Naive thymus-derived CD4-positive, alpha-beta T cell (primary cell): ENCODE measurements at places on chromosomes 2 and 18. TPM values are rescaled to one million over a fixed set of nuclear protein-coding genes. Genes with fewer than 3 reads are reported as not detected.

GRCh38 chr2:102999958-103000357 is 238.1 kb downstream of the TMEM182 start:
- no peaks in the 10 kb centered on the region for H3K4me1 ChIP-seq
- H3K36me3 ChIP-seq = no peaks in the 10 kb centered on the region
- H3K27ac ChIP-seq = no peak overlapping the region
- no peak overlapping the region for H3K4me3 ChIP-seq

- H3K27ac ChIP-seq = no peak overlapping the region
- no peak for DNase-seq
- H3K36me3 ChIP-seq = no peaks in the 10 kb centered on the region
- H3K27me3 ChIP-seq = no peaks in the 10 kb centered on the region
- no peaks in the 10 kb centered on the region for H3K4me1 ChIP-seq
These were observed 146.5 kb downstream of the CABLES1 start for GRCh38 chr18:23281626-23282436.

DNA sequence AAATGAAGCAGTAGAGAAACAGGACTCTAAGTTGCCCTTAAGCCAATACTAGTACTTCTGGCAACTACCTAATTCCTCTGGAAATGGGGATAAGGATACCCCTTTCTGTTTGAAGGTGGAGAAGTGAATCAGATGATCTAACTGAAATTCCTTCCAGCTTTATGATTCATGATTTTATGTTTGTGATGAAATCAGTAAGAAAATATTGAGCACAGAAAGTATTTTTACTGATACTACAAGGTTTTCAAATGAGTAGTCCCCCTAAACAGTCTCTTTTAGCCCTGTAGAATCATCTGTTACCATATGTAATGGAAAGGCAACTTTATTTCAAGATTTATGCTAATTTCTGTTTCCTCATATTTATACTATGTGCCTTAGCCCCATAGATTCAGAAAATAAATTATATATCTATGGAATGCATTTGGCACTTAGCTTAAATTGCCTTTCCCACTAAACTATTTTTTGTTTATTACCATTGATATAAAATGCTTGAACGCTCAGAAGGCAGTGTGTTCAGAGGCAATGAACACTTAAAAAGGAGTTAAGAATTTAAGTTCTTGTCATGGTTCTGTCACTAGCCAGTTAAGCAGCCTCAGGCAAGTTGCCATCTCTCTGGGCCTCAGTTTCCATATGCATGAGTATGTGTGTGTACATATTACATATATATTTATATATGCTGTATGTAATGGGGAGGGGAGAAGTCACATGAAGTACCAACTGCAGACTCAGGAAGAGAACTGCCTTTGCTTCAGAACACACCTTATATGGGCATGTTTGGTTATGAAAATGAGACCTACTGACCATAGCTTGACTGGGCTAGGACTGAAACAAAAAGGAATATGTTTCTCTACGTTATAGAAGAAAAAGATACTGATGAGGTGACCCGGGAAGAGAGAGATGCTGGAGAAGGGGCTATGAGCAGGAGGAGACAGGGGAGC is 97.7 kb downstream of the CDC42EP3 start:
- no peak for DNase-seq
- no peaks in the 10 kb centered on the region for H3K27me3 ChIP-seq
- H3K4me1 ChIP-seq = no peaks in the 10 kb centered on the region
- H3K36me3 ChIP-seq = no peaks in the 10 kb centered on the region

DNA sequence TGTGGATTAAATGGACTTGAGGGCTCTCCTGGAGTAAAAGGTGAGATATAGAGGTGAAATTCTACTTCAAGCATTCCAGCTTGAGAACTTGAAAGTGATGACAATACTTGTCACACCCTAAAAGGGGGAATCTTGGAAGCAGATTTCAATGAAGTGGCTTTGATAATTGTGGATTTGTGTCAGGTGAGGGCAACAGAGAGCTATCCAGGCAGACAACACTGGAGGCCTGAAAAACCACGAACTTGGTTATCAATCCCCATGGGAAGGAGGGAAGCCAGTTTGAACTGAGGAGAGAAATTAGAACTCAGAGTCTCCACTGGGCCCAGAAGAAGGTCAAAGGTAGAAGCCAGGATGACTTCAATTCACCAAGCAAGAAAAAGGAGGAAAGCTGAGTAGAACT is 263.9 kb downstream of the FIGN start:
- no peaks in the 10 kb centered on the region for H3K4me1 ChIP-seq
- no peak overlapping the region for H3K4me3 ChIP-seq
- H3K36me3 ChIP-seq = no peaks in the 10 kb centered on the region
- H3K27ac ChIP-seq = no peak overlapping the region
- H3K27me3 ChIP-seq = no peaks in the 10 kb centered on the region

GRCh38 chr2:60320724-60321123 is 232.7 kb downstream of the BCL11A start:
- no peak for DNase-seq
- H3K4me1 ChIP-seq = no peaks in the 10 kb centered on the region
- H3K4me3 ChIP-seq = no peak overlapping the region
- no peak overlapping the region for H3K27ac ChIP-seq
- no peaks in the 10 kb centered on the region for H3K27me3 ChIP-seq

GRCh38 chr18:55858661-55859515 is 270.9 kb upstream of the TCF4 start:
- H3K27me3 ChIP-seq = no peaks in the 10 kb centered on the region
- H3K27ac ChIP-seq = no peak overlapping the region
- DNase-seq = no peak
- H3K4me1 ChIP-seq = no peaks in the 10 kb centered on the region
- H3K36me3 ChIP-seq = no peaks in the 10 kb centered on the region

- no peak overlapping the region for H3K27ac ChIP-seq
- peaks cover 3% of the 10 kb centered on the region for H3K4me1 ChIP-seq
- H3K36me3 ChIP-seq = no peaks in the 10 kb centered on the region
- no peak for DNase-seq
- no peaks in the 10 kb centered on the region for H3K27me3 ChIP-seq
- no peak overlapping the region for H3K4me3 ChIP-seq
These were observed 1.9 kb upstream of the CYP27A1 start for GRCh38 chr2:218780046-218780445.

DNA sequence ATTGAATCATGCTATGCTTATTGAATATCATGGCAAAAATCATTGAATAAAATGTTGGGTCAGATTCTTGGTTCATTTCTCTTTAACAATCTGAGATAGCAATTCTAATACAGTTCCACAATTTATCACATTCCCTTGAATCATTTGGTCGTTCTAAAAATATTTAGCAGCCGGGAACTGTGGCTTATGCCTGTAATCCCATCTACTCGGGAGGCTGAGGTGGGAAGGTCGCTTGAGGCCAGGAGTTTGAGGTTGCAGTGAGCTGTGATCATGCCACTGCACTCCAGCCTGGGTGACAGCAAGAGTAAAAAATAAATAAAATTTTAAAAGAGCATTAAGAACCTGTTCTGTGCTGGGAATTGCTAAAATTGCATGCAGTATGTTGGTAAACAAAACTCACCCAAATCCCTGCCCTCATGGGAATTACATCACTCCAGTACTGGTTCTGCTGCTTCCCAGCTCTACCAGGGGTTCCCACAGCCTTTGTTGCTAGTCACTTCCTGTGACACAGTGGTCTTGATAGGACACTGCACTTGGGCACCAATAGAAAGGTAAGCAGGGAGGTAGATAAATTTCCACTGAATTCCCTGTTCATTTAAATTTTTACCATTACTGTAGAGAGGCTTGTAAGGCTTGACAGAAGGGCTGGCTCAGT is 200.4 kb downstream of the CTNNA2 start:
- no peak for DNase-seq
- H3K36me3 ChIP-seq = no peaks in the 10 kb centered on the region
- no peaks in the 10 kb centered on the region for H3K27me3 ChIP-seq
- H3K4me1 ChIP-seq = no peaks in the 10 kb centered on the region
- H3K4me3 ChIP-seq = no peak overlapping the region
- no peak overlapping the region for H3K27ac ChIP-seq

DNA sequence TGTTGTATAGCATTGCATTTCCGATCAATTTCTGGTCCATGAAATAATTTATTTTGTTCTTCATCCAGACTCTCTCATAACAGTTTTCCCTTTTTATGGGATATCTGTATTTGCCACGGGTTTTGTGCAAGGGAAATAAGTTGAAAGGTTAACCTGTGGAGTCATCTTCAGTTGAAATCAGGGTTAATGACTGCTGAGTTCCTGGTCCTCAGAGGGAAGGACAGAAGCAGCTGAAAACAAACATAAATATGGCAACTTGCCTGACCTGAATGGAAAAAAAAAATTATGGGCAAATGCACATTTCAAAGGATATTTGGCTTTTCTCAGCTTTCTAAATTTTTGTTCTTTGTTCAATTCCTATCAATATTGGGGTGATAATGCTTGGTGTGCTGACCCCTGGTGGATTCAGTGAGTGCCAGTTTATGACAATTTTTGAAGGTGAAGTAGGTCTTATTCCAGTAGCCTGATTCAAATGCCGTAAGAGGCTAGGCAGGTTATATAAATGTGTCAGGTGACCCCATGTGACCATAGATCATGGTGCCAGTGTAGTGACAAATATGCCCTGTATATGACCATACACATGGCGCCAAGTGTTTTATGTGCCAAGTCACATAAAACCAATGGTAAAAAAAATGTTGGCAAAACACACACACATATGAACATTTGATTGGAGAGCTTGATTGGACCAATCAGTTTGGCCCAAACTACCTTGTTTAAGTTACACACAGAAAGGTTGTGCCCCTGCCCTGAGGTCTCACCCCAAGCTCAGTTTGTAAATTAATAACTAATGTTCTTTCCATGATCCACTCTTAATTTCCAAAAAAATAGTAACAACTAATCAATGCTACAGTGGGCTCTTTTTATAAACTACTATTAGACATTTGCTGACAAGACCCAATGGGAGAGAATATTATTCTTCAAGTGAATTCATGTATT is 47.6 kb upstream of the FAM124B start:
- no peaks in the 10 kb centered on the region for H3K4me1 ChIP-seq
- H3K36me3 ChIP-seq = no peaks in the 10 kb centered on the region
- no peaks in the 10 kb centered on the region for H3K27me3 ChIP-seq

- no peaks in the 10 kb centered on the region for H3K4me1 ChIP-seq
- no peak for DNase-seq
- H3K27me3 ChIP-seq = no peaks in the 10 kb centered on the region
- H3K4me3 ChIP-seq = no peak overlapping the region
These were observed 481.0 kb downstream of the TGIF1 start for GRCh38 chr18:3931013-3931315.

SGPP2 gene
- total RNA-seq = 0.37 TPM
